ENCODE measurements at places on chromosomes 3 and 15.

DNA sequence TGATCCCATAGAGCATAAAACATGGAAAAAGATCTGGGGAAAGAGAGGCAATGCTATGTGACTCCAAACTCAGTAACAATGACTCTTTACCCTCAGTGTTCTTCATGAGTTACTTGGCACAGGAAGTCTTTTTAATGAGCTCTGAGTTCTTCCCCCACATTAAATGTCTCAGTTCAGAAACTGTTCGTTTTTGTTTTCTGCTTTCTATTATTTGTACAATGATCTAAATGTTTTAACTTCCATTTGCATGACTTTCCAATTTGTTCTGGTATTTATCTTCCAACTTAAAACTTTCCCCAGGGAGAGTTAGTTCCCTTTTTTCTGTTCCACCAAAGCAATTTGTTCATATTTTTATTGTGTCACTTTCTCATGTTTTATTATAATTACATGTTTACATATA is 177.0 kb upstream of the ZBTB20 start:
- DNase-seq: no peak

DNA sequence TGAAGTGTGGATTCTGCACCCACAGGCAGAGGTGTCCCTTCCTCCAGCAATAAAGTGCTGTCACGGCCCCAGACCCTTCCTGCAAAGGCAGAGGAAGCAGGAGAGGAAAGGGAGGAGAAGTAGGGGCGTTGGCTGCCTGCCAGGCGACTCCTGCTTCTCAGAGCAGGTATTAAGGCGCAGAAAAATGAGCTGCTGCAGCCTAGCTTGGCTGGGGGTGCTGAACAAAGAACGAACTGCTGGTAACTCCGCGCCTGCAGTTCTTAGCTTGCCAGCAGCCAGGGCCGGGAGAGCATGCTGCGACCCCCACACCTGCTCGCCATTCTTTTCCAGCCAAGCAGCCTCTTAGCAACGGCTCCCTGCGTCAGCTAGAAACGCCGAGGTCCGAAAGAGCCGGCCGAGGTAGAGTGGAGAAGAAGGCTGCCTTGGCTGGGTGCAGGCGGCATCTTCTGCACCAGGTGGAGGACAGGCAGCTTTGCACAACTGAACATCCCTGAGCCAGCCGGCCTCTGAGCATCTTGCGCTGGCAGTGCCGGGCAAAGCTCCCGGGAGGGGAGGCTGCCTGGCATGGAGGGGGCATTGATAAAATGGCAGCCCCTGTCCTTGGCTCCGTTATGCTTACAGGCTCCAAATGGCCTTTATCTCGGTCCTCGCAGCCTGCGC is 296.0 kb downstream of the MEX3B start:
- no peak for DNase-seq

- DNase-seq: no peak
These were observed 375.9 kb downstream of the MCTP2 start for GRCh38 chr15:94607176-94607654.

GRCh38 chr3:74145277-74145676 is 469.2 kb downstream of the CNTN3 start:
- DNase-seq: no peak

DNA sequence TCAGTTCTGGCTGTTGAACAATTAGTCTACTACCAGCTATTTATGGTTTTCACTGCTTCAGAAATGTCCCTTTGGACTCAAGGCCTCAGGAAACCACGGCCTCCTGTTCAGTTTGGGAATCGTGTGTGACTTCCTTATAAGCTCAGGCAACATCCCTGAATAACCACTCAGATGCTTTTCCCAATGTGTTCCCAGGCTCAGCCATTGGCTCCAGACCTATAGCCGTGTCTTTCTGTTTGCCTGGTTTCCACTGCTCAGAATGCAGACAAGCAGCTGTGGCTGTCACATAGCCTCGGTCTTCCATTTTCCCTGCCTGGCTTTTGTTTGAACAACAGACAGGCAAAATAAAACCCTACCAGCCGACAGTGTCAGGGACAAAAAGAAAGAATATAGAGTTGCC is 63.2 kb upstream of the ATP2B2 start:
- DNase-seq: no peak

DNA sequence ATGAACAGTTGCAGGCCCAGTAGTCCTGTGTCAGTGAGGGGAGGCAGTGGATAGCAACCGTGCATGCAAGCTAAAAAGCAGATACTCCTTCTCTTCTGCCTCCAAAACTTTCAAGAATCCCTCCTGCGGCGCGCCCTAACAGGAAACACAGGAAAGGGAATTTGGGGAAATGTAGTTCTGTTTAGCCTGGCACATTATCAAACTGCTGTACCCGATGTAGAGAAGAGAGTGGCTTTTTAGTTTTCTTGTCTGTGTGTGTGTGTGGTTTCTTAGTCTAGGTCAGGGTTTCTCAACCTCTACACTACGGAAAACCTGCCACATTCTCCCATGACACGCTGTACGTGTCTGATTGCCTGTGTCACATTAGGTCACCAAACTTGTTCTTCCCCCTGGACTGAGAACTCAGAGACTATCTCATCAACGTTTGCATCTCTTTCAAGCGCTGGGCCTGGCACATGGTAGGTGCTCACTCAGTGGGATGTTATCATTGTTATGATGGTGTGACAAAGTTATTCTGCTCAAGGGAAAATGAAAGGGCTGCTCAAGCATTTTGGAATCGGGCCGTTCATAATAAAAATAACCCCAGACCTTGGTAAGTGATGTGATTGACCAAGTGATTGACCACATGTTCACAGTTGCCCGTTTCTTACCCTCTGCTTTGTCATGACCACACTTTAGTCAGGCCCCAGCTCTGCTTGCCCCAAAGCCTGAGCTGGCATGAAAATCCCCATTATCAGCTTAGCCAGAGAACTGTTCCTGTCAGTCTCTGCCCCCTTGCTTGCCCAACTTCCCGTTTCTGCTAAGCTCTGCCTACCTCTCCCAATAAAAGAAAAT is 33.2 kb downstream of the TM4SF4 start:
- DNase-seq: peak; percentile 47

GRCh38 chr15:51327081-51327480 is 11.3 kb downstream of the CYP19A1 start:
- DNase-seq: no peak

GRCh38 chr15:75049392-75049791 is 26.0 kb downstream of the PPCDC start:
- no peak for DNase-seq

DNA sequence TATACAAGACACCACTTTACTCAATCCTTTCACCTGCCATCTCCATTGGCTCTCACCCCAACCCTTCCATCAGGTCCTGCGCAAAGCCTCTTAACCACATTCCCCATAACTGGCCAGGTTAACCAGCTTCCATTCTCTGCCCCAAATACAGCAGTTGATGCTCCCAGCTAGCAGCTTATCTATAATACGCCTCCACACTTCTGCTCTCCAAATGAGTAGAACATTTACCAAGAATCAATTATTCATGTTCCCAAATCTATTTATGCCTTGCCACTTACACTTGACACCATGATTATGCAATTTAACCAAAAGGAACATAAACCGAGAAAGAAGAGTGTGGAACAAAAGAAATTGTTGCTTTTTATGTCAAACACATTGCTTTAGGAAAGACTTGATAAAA is 103.7 kb upstream of the TPM1 start:
- DNase-seq: no peak

DNA sequence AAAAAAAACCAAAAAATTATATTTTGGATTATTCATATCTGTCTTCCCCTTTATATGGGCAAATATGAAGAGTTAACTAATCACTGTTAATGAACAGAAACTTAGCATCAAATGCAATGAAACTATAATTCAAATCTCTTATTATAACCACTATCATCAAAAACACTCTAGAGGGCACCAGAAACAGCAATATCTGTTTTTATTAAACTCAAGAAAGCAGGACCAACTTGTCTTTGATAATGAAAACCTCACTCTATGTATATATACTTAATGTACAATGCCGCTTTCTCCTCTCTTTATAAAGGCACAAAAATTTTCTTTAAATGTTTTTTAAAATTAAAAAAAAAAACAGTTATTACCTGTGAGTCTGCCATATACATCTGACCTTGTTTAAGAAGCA is 92.7 kb downstream of the UACA start:
- no peak for DNase-seq

- DNase-seq: peak; percentile 27
These were observed 18.9 kb downstream of the ILDR1 start for GRCh38 chr3:122003112-122003511.

GRCh38 chr3:69172058-69172457 is 49.7 kb upstream of the LMOD3 start:
- DNase-seq: no peak

Measured in CD4-positive, alpha-beta T cell treated with Interleukin-15 for 1 hour (primary cell).